ENCODE measurements at places on chromosomes 12 and 14.

DNA sequence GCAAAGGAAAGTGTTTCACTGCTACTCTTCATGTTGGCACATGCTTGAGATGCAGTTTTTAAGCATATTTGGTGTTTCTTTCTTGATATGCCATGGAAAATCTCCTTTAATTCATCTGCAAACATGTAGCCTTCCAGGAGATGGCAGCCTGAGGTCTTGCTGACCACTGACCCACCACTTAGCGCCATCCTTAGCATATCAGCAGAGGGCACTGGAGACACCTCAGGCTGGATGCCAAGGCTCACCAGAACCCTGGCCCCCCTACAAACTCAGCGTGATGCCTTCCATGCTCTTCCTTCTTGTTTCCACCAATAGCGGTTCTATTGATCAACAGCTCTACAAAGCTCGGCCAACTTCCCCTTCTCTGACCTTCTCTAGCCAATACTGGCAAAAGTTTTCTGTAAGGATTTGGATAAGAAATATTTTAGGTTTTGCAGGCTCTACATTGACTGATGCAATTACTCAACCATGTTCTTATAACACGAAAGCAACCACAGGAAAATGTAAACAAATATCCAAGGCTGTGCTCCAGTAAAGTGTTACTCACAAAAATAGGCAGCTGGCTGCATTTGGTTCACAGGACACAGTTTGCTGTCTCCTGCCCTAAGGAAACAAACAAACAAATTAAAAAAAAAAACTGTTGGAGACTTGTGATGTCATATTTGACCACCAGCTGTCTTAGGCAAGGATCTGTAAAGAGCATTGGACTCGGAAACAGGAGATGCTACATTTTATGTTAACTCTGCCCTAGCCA lies 209.7 kb downstream of the SLC15A4 start:
- no peak for DNase-seq
- H3K36me3 ChIP-seq = no peaks in the 10 kb centered on the region
- no peak overlapping the region for H3K27ac ChIP-seq
- no peaks in the 10 kb centered on the region for H3K4me1 ChIP-seq
- no peak overlapping the region for H3K4me3 ChIP-seq

- H3K4me1 ChIP-seq = peaks cover 19% of the 10 kb centered on the region
- no peak overlapping the region for H3K4me3 ChIP-seq
- no peak overlapping the region for H3K27ac ChIP-seq
- no peak for DNase-seq
- H3K27me3 ChIP-seq = no peaks in the 10 kb centered on the region
Observed at GRCh38 chr12:64083285-64084210, 138.5 kb downstream of the KICS2 start.

DNA sequence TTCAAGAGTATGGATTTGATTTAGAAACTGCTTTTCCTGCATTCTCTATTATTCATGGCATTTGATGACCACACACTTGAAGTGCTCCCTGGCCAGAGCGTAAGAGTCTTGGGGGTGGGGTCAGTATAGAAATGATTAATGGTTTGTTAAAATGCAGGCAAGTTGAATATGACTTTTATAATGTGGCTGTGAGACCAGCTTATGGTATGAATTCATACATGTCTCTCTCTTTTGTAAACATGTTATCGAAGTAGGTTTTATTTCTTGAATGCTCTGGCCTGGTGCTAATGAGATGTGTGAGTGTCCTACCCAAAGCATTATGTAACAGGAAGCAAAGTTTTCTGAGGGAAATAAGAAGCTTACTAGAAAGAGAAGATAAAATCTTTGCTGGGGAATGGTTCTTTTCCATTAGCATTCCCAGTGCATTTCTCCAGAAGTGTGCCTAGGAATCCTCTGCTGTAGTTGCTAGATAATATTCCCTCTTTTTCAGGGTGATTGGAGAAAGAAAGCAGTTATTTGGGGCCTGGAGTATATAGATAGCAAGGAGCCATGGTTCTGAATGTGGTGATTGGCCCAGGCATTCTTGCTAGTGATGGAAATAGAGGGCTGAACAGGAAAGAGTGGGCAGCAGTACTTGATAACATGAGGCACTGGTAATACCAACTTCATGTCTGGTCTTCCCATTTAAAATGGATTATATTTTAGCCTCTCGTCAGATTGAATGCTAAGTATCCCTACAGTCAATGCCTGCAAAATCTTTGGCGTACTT lies 289.7 kb downstream of the RAD51B start:
- no peaks in the 10 kb centered on the region for H3K4me1 ChIP-seq
- no peak overlapping the region for H3K4me3 ChIP-seq
- no peaks in the 10 kb centered on the region for H3K27me3 ChIP-seq
- no peaks in the 10 kb centered on the region for H3K36me3 ChIP-seq

GRCh38 chr12:114167431-114167830 lies 201.3 kb upstream of the RBM19 start:
- no peaks in the 10 kb centered on the region for H3K27me3 ChIP-seq
- no peak overlapping the region for H3K4me3 ChIP-seq
- no peak overlapping the region for H3K27ac ChIP-seq
- DNase-seq = no peak
- no peaks in the 10 kb centered on the region for H3K4me1 ChIP-seq

DNA sequence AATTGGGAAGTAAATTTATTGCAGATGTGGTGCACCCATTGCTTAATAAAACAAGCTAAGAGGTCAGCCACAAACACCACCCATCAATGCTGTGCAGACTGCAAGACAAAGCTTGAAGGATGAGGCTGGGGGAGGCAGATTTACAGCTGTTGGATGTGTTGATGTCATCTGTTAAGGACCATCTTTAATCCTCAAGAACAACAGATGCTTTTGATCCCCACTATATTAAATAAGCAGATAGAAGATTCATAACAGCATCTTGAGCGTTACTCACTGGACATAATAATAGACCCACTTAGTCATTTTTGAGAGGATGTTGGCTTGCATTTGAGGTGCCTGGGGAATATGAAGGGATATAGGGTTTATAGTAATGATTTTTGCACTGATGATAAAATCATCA lies 58.8 kb downstream of the GPR68 start:
- H3K27ac ChIP-seq = no peak overlapping the region
- H3K4me1 ChIP-seq = no peaks in the 10 kb centered on the region
- DNase-seq = no peak
- H3K36me3 ChIP-seq = peaks cover 2% of the 10 kb centered on the region
- H3K27me3 ChIP-seq = no peaks in the 10 kb centered on the region

DNA sequence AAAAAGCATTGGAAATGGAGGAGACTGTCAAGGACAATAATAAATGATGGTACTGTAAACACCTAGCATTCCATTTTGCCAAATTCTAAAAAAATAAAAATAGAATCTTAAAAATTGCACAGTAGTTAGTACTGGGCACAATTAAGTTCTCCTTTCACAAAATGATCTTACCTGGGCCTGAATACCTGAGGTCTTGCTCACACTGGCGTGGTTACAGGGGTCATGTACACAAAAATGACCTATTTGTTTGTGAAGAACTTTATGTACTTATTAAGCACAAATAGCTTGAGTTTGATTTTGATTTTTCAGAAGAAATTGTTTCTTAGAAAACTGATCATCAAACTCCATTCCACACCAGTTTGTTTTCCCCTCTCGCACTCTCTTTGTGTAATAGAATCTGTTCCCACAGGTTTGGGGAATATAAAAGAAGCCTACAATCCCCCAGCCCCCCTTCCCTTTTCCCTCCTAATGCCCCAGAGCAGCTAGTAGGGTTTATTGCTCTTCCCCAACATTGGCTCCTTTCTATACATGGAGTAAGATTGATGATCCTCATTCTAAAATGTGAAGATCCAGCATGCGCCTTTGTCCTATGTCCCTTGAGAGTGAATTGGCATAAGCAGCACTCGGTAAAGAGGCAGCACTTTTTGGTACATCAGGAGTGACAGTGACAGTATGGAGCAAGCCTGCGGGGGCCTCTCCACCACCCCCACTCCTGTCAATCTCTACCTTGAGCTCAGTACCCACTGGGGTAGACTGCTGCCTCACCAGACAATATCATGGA lies 204.3 kb downstream of the ASCL1 start:
- H3K36me3 ChIP-seq = no peaks in the 10 kb centered on the region
- no peak overlapping the region for H3K27ac ChIP-seq
- H3K27me3 ChIP-seq = no peaks in the 10 kb centered on the region
- no peak overlapping the region for H3K4me3 ChIP-seq

GRCh38 chr12:100490056-100490455 lies 16.4 kb downstream of the NR1H4 start:
- no peak overlapping the region for H3K27ac ChIP-seq
- no peaks in the 10 kb centered on the region for H3K27me3 ChIP-seq
- H3K36me3 ChIP-seq = no peaks in the 10 kb centered on the region
- no peak for DNase-seq

- H3K27ac ChIP-seq = no peak overlapping the region
- H3K4me3 ChIP-seq = no peak overlapping the region
- H3K27me3 ChIP-seq = no peaks in the 10 kb centered on the region
- no peaks in the 10 kb centered on the region for H3K36me3 ChIP-seq
Observed at GRCh38 chr12:98721204-98721702, 76.2 kb downstream of the APAF1 start.

DNA sequence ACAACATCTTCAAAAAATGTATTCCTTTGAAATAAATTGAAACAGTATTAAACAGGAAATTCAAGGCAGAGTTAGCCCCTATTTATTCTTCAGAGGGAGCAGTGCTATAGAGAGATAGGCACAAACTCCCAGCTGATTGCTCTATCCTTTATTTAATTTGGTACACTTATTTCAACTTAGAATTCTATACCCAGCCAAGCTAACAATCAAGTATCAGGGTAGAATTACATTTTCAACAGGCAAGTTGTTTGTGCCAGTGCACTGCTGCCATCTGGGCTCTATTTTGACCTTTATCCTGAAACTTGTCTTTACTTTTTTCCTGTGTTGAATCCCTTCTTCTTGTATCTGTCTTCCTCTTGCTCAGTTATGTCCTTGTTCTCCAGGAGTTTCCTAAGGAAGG lies 159.2 kb downstream of the STXBP6 start:
- peaks cover 30% of the 10 kb centered on the region for H3K4me1 ChIP-seq
- no peaks in the 10 kb centered on the region for H3K36me3 ChIP-seq
- no peak overlapping the region for H3K4me3 ChIP-seq
- DNase-seq = no peak

DNA sequence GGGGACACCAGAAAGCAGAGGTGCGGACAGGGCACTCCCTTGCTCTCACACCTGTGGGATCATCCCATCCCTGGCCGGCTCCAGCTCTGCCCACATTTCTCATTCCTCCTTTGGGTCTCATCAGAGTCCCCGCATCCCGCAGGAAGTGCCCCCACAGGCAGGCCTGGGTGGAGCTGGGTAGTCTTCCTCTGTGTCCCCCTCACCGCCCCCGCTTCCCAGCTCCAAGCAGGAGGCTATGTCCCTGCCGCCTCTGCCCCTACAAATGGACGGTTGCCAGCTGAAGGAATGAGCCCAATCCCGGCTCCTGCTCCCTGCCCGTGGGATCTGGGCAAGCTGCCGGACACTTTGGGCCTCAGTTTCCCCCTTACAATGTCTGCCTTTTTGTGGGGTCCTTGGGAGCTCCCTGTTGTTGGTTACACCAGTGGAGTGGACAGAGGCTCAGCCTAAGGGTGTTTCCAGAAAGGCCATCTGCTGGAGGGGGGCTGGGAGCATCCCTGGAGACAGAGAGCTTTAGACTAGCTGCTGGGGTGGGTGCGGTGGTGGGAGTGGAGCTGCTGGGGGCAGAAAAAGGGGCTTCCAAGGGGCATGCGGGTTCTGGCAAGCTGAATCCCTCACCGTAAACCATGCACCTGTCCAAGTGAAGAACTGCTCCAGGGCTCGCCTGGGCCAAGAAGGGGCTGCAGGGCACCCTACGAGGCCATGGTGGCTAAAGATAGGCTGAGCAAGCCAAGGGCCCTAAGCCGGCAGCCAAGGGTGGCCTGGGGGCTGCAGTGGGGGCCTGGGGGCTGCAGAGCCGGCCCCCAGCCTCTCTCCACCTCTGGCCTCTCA lies 7.9 kb upstream of the GPR132 start:
- no peak for DNase-seq
- no peaks in the 10 kb centered on the region for H3K27me3 ChIP-seq
- no peak overlapping the region for H3K27ac ChIP-seq
- H3K36me3 ChIP-seq = no peaks in the 10 kb centered on the region

GRCh38 chr12:11812586-11813437 lies 163.3 kb downstream of the ETV6 start:
- no peaks in the 10 kb centered on the region for H3K27me3 ChIP-seq
- H3K36me3 ChIP-seq = no peaks in the 10 kb centered on the region
- peaks cover 4% of the 10 kb centered on the region for H3K4me1 ChIP-seq
- DNase-seq = no peak
- no peak overlapping the region for H3K27ac ChIP-seq
- no peak overlapping the region for H3K4me3 ChIP-seq

DNA sequence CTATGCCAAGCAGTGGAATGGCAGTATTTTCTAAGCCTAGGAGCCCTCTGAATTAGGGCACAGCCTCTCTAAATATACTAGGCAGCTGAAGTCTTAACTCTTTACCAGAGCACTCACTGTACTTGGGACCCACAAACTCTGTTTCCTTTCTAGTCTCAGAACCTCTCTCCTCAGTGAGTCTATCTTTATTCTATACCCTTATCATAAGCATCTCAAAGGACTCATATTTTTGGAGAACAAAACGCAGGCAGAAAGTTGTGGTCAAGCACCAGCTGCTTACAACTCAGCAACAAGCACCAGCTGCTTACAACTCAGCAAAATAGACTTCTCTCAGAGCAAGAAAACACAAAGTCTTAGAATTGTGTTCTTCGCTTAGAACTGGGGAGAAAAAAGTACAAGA lies 993 bp downstream of the CCDC196 start:
- no peak overlapping the region for H3K4me3 ChIP-seq
- no peak for DNase-seq
- H3K27me3 ChIP-seq = no peaks in the 10 kb centered on the region
- H3K36me3 ChIP-seq = no peaks in the 10 kb centered on the region
- H3K4me1 ChIP-seq = no peaks in the 10 kb centered on the region

DNA sequence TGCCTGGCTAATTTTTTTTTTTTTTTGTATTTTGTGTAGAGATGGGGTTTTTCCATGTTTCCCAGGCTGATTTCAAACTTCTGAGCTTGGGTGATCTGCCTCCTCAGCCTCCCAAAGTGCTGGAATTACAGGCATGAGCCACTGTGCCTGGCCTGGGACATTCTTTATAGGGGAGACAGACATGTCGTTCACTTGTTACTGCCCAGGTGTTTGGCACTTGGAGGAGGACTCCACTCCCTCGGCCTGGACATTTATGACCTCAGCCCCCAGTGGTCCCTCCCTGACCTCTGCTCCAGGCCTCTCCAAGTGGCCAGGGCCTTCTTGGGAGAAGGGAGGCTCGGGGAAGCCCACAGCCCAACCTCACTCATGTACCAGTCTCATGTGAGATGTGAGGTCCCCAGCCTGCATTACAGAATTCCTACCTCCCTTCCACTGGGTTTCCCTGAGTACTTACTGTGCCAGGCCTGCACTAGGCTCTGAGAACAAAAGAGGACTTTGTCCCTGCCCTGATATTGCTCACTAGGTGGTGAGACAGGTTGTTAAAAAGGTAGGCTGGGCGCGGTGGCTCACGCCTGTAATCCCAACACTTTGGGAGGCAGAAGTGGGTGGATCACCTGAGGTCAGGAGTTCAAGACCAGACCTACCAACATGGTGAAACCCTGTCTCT lies 9.7 kb upstream of the POP5 start:
- H3K36me3 ChIP-seq = no peaks in the 10 kb centered on the region
- H3K27me3 ChIP-seq = no peaks in the 10 kb centered on the region
- no peaks in the 10 kb centered on the region for H3K4me1 ChIP-seq
- no peak overlapping the region for H3K27ac ChIP-seq

GRCh38 chr12:49984476-49985359 lies 12.0 kb downstream of the AQP6 start:
- H3K4me1 ChIP-seq = peaks cover 19% of the 10 kb centered on the region
- no peak for DNase-seq
- H3K36me3 ChIP-seq = no peaks in the 10 kb centered on the region
- H3K4me3 ChIP-seq = no peak overlapping the region
- H3K27me3 ChIP-seq = no peaks in the 10 kb centered on the region

- no peak overlapping the region for H3K27ac ChIP-seq
- no peaks in the 10 kb centered on the region for H3K27me3 ChIP-seq
- H3K4me3 ChIP-seq = no peak overlapping the region
- H3K4me1 ChIP-seq = 0 out of 2 replicates have a peak, but pooled peaks cover 3% of the 10 kb centered on the region
- no peak for DNase-seq
Observed at GRCh38 chr14:59159169-59159568, 29.3 kb upstream of the DAAM1 start.
